ENCODE measurements at places on chromosomes 1 and 21.

- DNase-seq = no peak
Measured at GRCh38 chr1:25566730-25567341, 23.4 kb downstream of the LDLRAP1 start.

DNA sequence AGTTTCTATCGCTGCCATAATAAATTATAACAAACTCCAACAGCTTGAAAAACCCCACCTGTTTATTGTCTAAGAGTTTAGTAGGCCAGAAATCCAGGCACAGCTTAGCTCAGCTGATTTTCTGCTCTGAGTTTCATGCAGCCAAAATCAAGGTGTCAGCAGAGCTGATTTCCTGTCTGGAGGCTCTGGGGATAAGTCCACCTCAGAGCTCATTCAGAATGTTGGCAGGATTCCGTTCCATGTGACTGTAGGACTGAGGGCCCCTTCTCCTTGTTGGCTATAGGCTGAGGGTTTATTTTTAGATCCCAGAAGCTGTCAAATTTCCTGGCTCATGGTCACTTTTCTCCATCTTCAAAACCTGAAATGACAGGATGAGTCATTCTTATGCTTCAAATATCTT lies 91.6 kb upstream of the CHODL start:
- DNase-seq = no peak

GRCh38 chr1:57272150-57272549 lies 151.7 kb downstream of the DAB1 start:
- DNase-seq = no peak

- no peak for DNase-seq
Measured at GRCh38 chr1:107821340-107821739, 143.6 kb downstream of the VAV3 start.

DNA sequence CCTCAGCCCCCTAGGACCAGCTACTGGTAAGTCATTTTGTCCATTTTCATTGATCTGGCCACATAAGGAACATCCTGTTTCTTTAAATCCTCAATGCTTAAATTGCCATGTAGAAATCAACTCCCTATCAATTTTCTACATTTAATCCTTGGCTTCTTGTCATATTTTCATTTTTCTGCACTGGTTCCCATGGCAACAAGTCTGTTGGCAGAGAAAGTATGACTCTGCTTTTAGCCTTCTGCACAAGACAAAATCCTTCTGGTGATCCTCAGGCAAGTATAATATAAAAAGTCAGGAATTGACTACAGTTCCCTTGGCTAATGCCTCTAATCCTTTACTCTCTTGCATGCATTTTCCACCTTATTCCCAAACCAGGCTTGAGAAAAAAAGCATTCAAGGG lies 65.0 kb downstream of the LRRC40 start:
- no peak for DNase-seq

- no peak for DNase-seq
Measured at GRCh38 chr1:232409584-232409983, 220.3 kb downstream of the SIPA1L2 start.

- no peak for DNase-seq
Measured at GRCh38 chr1:39426346-39426745, 65.1 kb upstream of the BMP8A start.

GRCh38 chr1:47399138-47399845 lies 16.8 kb upstream of the FOXE3 start:
- DNase-seq = no peak

GRCh38 chr1:153698923-153699714 lies 20.6 kb downstream of the NPR1 start:
- no peak for DNase-seq

DNA sequence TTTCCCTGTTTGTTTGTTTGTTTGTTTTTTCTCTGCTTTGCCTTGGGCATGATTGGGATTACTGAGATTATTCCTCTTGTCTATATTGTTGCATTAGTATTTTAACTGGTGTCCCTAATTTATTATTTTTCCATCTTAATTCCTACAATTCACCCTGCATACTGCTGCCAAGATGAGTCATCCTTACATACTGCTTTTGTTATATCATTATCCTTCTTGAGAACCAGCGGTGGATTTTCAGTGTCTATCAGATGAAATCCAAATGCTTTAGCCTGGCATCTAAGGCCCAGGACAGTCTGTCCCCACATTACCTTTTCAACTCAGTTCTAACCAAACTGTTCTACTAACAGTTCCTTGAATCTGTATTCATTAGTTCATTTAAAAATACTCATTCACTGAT lies 101.7 kb downstream of the OLFML2B start:
- no peak for DNase-seq

DNA sequence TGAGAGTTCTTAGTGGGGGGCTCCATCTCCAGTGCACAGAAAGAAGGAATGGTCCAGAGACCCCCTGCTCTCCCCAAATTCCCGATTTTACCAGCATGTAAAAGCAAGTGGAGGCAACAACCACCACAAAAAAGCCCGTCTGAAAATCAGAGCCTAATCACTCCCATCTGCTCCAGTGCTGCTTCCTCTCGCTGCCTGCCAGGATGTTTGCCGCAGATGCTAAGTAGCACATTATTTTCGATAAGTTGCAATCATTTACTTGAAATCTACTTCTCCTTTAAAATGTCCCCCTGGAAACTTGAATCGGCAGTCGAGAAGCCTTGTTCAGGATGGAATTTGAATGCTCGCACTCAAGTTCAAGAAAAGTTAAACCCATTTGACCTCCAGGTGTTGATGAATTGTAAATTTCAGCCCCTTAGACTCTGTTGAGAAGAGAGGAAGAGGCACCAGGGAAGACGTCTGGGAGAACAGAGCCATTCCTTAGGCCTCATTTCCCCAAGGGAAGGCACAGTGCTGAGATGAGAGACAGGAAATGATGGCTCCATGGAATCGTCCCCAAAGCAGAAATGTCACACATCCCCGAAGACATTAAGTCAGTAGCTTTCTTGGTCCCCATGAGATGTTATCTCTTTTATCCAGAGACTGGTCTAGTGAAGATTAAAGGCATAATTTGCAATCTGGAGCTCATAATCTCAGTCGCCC lies 221.3 kb downstream of the PBX1 start:
- DNase-seq = no peak

- no peak for DNase-seq
Measured at GRCh38 chr1:221334062-221334461, 407.8 kb downstream of the DUSP10 start.

DNA sequence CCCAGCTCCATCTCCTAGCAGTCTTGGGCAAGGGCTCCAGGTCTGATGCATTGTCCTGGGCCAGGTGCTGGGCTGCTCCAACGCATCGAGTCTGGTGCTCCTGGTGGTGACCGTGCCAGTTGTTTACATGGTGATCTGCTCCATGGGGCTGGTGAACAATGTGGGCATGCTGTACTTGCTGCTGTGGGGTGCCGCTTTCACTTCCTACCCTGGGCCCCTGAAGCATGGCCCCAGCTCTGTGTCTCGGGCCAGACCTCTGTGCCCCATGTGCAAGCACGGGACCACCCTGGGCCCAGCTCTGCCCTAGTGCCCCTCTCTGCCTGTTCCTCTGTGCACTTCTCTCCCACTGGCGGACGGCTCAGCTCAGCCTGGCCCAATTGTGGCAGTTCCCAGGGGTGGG lies 119.4 kb downstream of the MAST2 start:
- no peak for DNase-seq

DNA sequence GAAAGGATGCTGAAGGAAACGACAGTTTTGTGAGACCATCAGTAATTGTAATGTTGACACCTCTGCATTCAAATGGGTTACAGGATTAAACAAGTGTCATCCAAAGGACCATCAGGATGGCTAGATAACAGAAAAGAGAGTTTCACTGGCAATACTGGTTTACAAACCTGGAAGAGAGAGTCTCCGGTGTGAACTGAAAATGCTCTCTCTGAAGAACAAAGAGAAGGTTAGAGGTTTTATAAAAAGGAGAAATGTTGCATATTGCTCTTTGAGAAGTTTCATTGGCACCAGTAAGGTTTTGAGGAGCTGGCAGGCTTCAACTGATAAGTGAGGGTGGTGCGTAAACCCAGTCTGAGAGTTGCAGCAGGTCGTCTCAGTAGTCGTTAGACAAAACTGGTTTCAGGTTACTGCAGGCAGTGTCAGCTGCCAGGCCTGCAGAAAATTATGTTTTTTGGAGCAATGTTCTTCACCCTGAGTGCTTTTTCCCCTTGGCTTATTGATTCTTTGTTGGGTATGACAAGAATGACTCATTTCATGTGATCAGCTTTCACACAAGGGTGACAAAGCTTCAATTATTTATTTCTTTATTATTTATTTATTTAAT lies 42.2 kb downstream of the KCNK1 start:
- DNase-seq = no peak

DNA sequence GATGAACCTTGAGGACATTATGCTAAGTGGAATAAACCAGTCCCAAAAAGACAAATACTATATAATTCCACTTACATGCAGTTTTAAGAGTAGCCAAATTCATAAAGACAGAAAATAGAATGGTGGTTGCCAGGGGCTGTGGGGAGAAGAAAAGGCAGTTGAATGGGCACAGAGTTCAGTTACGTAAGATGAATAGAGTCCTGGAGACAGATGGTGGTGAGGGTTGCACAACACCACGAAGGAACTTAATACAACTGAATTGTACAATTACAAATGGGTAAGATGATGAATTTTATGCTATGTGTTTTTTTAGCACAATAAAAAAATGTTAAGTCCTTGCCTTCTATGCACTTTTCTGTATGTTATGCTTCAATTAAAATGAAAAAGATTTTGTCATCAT lies 66.6 kb downstream of the CD34 start:
- no peak for DNase-seq

DNA sequence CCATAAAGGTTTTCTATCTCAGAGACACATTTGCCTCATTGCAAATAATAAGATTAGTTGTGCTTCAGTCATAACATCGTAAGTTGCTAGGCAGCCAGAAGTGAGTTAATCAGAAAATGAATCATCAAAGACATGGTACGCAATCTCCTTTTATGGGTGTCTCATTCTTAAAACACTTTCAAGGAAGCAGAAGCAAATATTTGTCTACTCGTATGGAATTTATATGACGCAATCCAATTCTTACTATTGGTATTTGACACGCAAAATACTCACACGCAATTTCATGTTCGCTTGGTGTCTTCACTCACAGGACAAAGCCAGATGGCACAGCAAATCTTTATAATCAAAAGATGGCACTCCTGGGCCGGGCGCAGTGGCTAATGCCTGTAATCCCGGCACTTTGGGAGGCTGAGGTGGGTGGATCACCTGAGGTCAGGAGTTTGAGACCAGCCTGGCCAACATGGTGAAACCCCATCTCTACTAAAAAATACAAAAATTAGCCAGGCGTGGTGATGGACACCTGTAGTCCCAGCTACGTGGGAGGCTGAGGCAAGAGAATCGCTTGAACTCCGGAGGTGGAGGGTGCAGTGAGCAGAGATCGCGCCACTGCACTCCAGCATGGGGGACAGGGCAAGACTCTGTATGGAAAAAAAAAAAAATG lies 56.4 kb downstream of the HLCS start:
- peak; percentile 82 for DNase-seq

DNA sequence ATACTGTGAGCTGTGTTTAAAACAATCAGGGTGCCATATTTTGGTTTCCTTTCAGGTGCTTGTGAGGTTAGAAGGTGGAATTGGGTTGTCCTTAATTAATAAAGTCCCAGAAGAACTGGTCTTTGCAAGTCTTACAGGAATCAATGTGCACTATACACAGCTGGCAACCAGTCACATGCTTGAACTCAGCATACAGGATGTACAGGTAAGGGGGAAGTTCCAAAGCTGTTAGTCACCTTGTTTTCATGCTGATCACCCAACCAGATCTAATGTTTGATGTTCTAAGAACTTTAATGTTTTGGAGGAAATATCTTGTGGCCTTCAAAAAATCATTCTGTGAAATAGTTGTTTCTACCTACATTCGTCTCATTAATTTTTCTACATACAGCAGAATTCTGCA lies 156.3 kb downstream of the VPS13D start:
- no peak for DNase-seq

- no peak for DNase-seq
Measured at GRCh38 chr1:192592981-192593708, 17.6 kb downstream of the RGS1 start.

- DNase-seq = no peak
Measured at GRCh38 chr1:197633447-197634078, 141.7 kb downstream of the DENND1B start.

- no peak for DNase-seq
Measured at GRCh38 chr1:87600055-87600850, 271.6 kb downstream of the LMO4 start.

GRCh38 chr1:1833456-1833855 lies 55.2 kb upstream of the NADK start:
- no peak for DNase-seq

DNA sequence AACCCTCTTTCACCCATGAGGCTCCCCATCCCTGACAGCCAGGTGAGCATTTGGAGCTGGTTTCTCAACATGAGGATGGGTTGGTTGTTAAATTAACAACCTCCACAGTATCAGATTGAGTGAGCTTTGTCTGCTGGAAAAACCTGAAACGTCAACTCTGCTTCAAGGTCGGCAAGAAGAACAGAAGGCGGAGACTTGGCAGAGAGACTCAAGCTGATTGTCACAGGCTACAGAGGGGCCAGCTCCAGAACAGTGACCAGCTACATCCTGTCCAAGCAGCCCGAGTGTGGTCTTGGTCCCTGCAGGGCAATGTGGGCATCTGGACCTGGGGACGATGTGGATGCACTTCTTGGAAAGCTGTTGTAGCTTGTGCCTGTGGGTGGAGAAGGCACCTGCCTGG lies 36.6 kb upstream of the TMEM51 start:
- DNase-seq = no peak

DNA sequence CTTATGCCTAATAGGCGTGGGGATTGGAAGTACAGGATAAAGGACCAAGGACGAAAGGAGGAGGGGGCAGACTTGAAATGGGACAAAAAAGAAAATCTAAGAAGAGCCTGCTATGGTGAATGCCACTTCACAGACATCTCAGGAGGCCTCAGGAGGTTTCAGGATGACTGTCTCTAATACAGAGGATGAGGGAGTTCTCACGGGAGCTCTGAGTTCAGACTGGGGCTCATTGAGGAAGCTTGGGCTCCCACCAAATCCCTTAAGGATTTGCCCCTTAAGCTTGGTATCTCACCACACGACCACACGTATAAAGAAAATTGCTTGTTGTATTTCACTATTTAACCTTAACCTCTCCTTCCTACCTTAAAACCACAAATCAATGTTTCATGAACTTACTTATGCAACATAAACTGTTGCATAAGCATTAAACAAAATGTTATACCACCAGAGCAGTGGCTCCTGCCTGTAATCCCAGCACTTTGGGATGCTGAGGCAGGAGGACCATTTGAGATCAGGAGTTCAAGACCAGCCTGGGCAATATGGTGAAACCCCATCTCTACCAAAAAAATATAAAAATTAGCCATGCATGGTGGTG lies 12.4 kb downstream of the SLC30A1 start:
- no peak for DNase-seq

GRCh38 chr1:30743584-30744059 lies 14.0 kb downstream of the LAPTM5 start:
- no peak for DNase-seq

All from H54 (cell line).